ENCODE measurements at places on chromosomes 3 and 15. TPM values are rescaled to one million over a fixed set of nuclear protein-coding genes. Genes with fewer than 3 reads are reported as not detected.

- no peaks in the 10 kb centered on the region for H3K27me3 ChIP-seq
- peaks cover 8% of the 10 kb centered on the region for H3K4me1 ChIP-seq
- no peak overlapping the region for H3K27ac ChIP-seq
- no peak overlapping the region for H3K4me3 ChIP-seq
- no peak for DNase-seq
Measured at GRCh38 chr15:30901889-30902288, 1.8 kb upstream of the FAN1 start.

GRCh38 chr3:16174976-16175901 lies 759 bp downstream of the GALNT15 start:
- peaks cover 36% of the 10 kb centered on the region for H3K4me1 ChIP-seq
- no peaks in the 10 kb centered on the region for H3K27me3 ChIP-seq
- no peaks in the 10 kb centered on the region for H3K36me3 ChIP-seq
- peak overlapping the region; percentile 55 for H3K4me3 ChIP-seq
- no peak for DNase-seq

DNA sequence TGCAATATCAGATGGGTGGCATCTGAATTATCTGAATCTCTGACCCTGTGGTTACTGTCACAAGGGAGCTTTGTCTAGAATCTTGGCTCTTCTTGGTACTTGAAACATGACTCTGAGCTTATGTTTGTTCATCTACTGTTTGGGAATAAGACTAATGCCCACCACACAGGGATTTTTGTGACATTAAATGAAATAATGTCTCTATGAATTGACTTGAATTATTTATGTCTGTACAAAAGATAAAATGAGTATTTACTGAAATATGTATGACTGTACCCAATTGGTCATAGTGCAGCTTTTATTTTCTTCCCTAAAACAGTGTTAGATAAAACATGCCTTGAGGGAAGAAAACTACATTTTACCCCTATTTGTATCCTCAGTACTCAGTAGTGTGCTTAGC lies 87.9 kb upstream of the ZPLD1 start:
- no peaks in the 10 kb centered on the region for H3K4me1 ChIP-seq
- H3K36me3 ChIP-seq = no peaks in the 10 kb centered on the region
- H3K4me3 ChIP-seq = no peak overlapping the region
- H3K27me3 ChIP-seq = no peaks in the 10 kb centered on the region
- no peak overlapping the region for H3K27ac ChIP-seq

DNA sequence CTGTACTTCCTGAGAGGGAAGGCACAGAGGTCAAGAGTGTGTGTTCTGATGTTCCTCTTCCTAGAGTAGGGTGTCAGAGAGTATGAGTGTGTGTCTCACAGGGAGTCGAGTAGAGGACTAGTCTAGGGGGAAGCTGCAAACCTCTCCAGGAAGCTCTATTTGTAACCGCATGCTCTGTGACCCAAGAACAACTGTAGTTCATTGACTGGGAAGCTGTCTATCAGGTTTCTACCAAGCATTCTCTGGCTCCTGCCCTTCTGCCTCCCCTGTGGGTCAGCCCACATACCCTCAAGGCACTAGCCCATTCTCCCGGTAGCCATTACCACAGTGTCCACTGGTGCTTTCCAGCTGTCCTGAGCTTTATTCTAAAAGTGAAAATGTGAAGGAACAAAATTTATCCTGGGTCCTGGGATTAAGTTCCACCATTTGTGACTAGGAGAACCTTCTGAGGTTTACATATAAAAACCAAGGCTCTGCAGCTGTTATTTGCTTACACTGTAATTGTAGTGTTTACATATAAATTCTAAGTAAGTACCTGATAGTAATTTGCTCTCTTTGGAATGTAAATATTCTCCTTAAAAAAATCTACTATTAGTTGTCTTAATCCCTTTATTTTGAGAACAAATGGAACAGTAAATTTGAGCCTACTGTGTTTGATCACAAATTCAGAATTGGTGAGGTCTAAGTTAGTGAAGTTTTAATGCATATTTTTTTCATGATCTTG lies 40.7 kb downstream of the MYRIP start:
- H3K36me3 ChIP-seq = no peaks in the 10 kb centered on the region
- peak overlapping the region; percentile 26 for H3K27ac ChIP-seq
- no peak overlapping the region for H3K4me3 ChIP-seq
- H3K4me1 ChIP-seq = peaks cover 14% of the 10 kb centered on the region
- no peaks in the 10 kb centered on the region for H3K27me3 ChIP-seq

- H3K27me3 ChIP-seq = no peaks in the 10 kb centered on the region
- H3K4me3 ChIP-seq = no peak overlapping the region
- H3K4me1 ChIP-seq = no peaks in the 10 kb centered on the region
- no peak for DNase-seq
- H3K27ac ChIP-seq = no peak overlapping the region
Measured at GRCh38 chr3:39724233-39724846, 85.1 kb upstream of the MYRIP start.

GRCh38 chr15:40974879-40975278 lies 21.6 kb downstream of the CHAC1 start:
- H3K27me3 ChIP-seq = no peaks in the 10 kb centered on the region
- H3K27ac ChIP-seq = no peak overlapping the region
- no peak overlapping the region for H3K4me3 ChIP-seq
- H3K4me1 ChIP-seq = no peaks in the 10 kb centered on the region
- DNase-seq = peak; percentile 47

GRCh38 chr3:88807491-88808105 lies 299.8 kb upstream of the EPHA3 start:
- DNase-seq = no peak
- H3K36me3 ChIP-seq = no peaks in the 10 kb centered on the region
- H3K27me3 ChIP-seq = no peaks in the 10 kb centered on the region
- peaks cover 14% of the 10 kb centered on the region for H3K4me1 ChIP-seq

GRCh38 chr3:185726254-185726967 lies 98.4 kb downstream of the IGF2BP2 start:
- no peaks in the 10 kb centered on the region for H3K36me3 ChIP-seq
- DNase-seq = no peak
- no peaks in the 10 kb centered on the region for H3K4me1 ChIP-seq
- no peaks in the 10 kb centered on the region for H3K27me3 ChIP-seq
- H3K4me3 ChIP-seq = no peak overlapping the region

DNA sequence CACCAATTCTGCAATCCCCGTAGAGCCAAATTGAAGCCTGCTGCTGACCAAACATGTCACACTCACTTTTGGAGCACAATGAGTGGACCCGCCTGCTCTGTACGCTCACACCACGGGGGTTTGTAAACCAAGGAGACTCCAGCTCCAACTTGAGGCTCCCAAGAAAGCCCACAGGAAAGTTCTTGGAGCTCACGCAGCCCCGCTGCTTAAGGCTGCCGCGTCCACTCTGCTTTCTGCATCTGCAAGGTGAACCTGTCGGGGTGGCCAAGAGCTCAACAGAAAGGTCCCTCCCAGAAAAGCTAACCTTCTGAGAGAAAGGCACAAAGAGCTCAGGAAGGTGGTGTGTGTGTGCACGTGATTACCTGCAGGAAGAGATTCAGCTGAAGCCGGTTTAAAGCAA lies 94.9 kb downstream of the PCSK6 start:
- peak; percentile 5 for DNase-seq
- H3K4me1 ChIP-seq = no peaks in the 10 kb centered on the region
- H3K27ac ChIP-seq = no peak overlapping the region
- no peak overlapping the region for H3K4me3 ChIP-seq

- peaks cover 38% of the 10 kb centered on the region for H3K4me1 ChIP-seq
- H3K4me3 ChIP-seq = no peak overlapping the region
- no peak overlapping the region for H3K27ac ChIP-seq
- peak; percentile 45 for DNase-seq
Measured at GRCh38 chr3:127784865-127785710, 37.2 kb downstream of the MGLL start.

DNA sequence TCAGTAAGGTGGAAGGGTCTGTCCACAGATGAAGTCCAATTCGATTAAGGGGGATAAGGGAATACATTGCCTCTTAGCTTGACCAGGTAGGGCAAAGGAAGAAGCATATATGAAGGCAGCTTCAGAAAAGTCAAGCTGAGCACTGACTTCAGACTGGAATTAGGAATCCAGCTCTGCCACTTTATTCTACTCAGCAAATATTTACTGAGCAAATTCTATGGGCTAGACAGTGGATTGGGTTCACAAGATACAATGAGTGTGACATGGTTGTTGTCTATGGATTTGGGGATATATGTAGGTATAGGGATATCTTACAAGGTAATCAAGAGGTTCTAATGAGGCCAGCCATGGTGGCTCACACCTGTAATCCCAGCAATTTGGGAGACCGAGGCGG lies 526 bp downstream of the ADIPOQ start:
- no peaks in the 10 kb centered on the region for H3K4me1 ChIP-seq
- no peaks in the 10 kb centered on the region for H3K27me3 ChIP-seq
- no peak overlapping the region for H3K27ac ChIP-seq
- H3K36me3 ChIP-seq = no peaks in the 10 kb centered on the region
- DNase-seq = no peak

DNA sequence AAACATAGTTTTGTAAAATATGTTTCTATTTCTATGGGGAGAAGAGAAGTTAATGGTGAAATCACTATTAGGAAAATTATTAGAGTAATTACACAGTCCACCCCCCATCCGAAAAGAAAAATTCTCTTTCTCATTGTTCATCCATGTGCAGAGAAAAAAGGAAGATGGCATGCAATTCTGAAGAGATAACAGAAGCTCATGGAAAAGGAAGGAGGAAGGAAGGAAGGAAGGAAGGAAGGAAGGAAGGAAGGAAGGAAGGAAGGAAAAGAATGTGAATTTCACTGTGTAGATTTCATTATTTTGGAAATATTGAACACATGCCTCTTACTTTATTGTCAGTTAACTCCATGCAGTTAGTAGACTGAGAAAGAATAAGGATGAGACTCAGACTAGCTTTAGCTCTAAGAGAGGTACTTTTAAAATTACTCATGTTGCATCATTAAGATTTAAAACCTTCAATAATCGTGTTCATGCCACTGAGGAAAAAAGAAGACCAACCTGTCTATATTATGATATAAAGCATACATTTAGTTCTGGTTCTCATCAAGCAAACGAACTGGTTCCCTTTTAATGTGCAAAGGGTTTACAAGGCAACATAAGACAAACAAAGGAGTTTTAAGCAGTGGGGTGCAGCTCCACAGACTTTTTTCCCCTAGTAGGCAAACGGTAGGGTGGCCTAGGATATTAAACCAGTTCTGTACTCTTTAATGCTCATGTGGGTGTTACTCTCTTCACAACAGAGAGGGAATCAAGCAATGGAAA lies 379.6 kb downstream of the FOXP1 start:
- H3K36me3 ChIP-seq = no peaks in the 10 kb centered on the region
- H3K4me1 ChIP-seq = peaks cover 47% of the 10 kb centered on the region
- H3K27ac ChIP-seq = peak overlapping the region; percentile 13

DNA sequence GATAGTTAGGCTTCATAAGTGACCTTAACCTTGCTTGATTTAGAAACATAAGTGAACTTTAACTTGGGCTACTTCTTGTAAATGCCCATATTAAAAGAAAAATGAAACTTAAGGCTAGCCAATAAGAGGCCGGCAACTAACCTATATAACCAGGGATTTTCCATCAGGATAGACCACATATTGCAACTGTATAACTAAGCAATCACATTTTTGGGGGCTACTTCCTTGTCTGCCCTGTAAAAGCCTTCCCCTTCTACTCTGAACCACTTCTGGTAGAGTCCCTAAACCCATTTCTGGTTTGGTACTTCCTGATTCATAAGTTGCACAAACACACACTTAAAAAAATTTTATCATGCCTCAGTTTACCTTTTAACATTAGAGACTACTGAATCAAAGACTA lies 150.9 kb upstream of the UBE2E2 start:
- no peaks in the 10 kb centered on the region for H3K4me1 ChIP-seq
- H3K4me3 ChIP-seq = no peak overlapping the region
- DNase-seq = no peak
- no peak overlapping the region for H3K27ac ChIP-seq
- no peaks in the 10 kb centered on the region for H3K27me3 ChIP-seq
- H3K36me3 ChIP-seq = no peaks in the 10 kb centered on the region

- no peak for DNase-seq
- H3K4me3 ChIP-seq = no peak overlapping the region
- no peaks in the 10 kb centered on the region for H3K27me3 ChIP-seq
- no peaks in the 10 kb centered on the region for H3K36me3 ChIP-seq
- H3K27ac ChIP-seq = peak overlapping the region; percentile 16
Measured at GRCh38 chr15:62474021-62474770, 309.1 kb upstream of the C2CD4B start.

GRCh38 chr3:193498215-193498614 lies 56.5 kb downstream of the ATP13A4 start:
- no peak overlapping the region for H3K4me3 ChIP-seq
- H3K27me3 ChIP-seq = no peaks in the 10 kb centered on the region
- no peak overlapping the region for H3K27ac ChIP-seq
- H3K4me1 ChIP-seq = peaks cover 6% of the 10 kb centered on the region

GRCh38 chr3:38359038-38359437 lies 12.5 kb downstream of the XYLB start:
- no peaks in the 10 kb centered on the region for H3K4me1 ChIP-seq
- no peak overlapping the region for H3K4me3 ChIP-seq

DNA sequence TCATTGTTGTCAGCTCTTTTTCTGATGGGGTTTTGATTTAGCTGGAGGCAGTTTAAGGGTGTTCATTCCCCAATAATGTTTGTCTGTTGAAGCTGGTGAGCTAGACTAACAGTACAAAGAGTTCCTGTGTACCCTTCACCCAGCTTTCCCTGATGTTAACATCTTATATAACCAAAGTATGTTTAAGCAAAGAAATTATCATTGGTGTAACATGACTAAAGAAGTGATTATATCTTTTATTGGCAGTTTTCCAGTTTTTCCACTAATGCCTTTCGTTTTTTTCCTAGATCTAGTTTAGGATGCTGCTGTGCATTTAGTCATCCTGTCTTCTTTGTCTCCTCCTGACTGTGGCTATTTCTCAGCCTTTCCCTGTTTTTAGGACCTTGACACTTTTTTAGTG lies 165.6 kb downstream of the LPP start:
- no peak overlapping the region for H3K27ac ChIP-seq
- H3K4me3 ChIP-seq = no peak overlapping the region
- no peak for DNase-seq
- no peaks in the 10 kb centered on the region for H3K36me3 ChIP-seq
- no peaks in the 10 kb centered on the region for H3K27me3 ChIP-seq

DNA sequence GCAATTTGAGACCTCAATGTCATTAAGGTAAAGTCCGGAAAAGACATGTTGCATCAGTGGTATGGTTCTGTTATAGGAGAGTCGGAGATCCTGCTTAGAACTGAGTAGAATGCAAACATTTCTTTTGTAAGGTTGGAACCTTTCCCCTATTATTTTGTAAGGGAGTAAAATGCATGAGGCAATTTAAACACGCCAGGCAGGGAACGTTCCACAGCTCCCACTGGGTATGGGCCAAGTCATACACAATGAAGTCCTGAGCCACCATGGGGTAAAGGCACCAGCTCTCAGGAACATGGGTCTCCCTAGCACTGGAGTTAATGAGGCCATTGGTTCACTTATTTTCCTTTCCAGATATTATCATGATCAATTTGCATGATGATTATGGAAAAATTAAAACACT lies 116.6 kb upstream of the NR2F2 start:
- H3K36me3 ChIP-seq = no peaks in the 10 kb centered on the region
- H3K4me3 ChIP-seq = no peak overlapping the region
- peaks cover 14% of the 10 kb centered on the region for H3K4me1 ChIP-seq

The OXSR1 gene
- total RNA-seq = 7.0 TPM

The TNFSF10 gene
- total RNA-seq = 84.2 TPM

The A4GNT gene
- 12.5 TPM for total RNA-seq

The SI gene
- 1.2 TPM for total RNA-seq

The BCHE gene
- total RNA-seq = 1.3 TPM

The LRRC15 gene
- total RNA-seq = not detected

The MYL3 gene
- total RNA-seq = 3.1 TPM

The MAGI1 gene
- 105 TPM for total RNA-seq

The VPS13C gene
- 58.3 TPM for total RNA-seq
